Fibroblast of skin of left biceps (primary cell): ENCODE measurements at places on chromosomes 13 and 19.

- DNase-seq: no peak
These were observed 541.0 kb upstream of the PCDH9 start for GRCh38 chr13:67771106-67771505.

DNA sequence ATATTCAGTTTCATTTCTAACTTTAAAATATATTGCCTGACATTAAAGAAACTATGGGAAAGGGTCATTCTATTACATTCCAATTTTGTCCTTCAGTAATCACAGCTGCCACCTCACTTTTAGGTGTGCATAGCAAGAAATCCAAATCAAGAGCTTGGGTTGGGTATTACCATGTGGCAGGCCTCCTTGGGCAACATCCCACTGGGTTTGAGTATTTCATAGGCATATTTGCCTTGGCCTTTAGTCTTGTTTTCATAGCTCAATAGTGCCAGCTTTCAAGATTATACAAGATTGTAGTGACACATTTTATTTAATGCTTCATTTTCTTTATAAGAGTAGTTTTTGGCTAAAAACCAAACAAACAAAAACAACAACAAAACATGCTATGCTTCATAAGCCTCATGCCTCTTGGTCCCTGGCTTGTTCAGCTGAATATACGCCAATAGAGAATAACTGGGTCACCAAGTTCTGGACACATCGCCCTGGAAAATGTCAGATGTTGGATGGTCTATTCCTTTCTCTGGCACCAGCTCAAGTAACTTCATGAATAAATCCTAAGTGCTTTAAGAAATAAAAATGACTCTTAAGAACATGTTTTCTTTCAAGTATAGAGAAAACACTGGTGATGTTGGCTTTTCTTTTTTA lies 167.4 kb upstream of the STARD13 start:
- DNase-seq: no peak

DNA sequence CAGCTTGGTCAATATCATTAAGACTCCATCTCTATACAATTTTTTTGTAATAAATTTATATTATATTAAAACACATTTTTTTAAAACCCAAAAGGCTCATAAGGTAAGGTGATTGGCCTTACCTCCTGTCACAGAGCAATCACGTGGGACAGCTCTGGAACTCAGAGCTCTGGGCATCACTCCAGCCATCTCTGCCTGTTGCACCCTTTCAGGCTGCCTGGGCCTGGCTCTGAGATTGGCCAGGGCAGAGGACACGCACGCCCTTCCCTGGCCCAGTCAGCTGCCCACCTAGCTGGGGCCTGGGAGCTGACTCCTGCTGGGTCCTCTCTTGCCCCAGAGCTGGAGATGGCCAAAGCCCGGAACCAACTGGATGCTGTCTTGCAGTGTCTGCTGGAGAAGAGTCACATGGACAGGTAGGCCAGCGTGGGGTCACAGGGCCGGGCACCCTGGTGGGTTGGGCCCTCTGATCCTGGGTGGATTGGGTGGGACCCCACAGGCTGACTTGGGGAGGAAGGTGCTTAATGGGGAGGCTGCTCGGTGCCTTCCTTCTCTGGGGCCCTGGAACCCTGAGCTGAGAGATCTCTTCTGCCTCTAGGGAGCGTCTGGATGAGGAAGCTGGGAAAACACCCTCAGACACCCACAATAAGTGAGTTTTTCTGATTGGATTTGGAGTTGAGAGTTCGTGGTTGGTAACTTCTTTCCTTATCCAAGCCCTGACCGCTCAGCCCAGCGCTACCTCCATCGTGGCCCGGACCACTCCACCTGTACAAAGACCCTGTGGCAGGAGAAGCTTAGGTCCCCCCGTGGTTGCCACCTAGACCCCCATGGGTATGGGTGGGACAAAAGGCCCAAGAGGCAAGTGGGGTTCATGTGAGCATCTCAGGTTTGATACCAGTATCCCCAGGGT lies 3.7 kb downstream of the LIN37 start:
- no peak for DNase-seq

DNA sequence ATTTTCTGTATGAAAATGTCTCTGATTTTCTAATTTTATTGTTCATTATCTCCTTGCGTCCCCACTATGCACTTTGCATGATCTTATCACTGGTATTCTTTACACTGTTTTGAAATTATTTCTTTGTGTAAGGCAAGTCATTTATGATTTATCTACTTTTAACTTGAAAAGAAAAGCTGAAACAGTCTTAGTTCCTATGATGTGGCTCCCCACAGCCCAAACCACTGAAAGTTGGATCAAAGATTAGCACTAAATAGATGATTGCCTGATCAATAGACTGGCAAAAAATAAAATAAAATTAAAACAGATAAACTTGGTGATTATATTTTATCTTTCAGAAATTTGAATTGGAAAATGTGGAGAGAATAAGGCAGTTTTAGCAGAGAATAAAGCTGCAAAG lies 1101.9 kb downstream of the PCDH9 start:
- no peak for DNase-seq

- DNase-seq: no peak
These were observed 267.1 kb downstream of the KLF5 start for GRCh38 chr13:73325723-73326558.

DNA sequence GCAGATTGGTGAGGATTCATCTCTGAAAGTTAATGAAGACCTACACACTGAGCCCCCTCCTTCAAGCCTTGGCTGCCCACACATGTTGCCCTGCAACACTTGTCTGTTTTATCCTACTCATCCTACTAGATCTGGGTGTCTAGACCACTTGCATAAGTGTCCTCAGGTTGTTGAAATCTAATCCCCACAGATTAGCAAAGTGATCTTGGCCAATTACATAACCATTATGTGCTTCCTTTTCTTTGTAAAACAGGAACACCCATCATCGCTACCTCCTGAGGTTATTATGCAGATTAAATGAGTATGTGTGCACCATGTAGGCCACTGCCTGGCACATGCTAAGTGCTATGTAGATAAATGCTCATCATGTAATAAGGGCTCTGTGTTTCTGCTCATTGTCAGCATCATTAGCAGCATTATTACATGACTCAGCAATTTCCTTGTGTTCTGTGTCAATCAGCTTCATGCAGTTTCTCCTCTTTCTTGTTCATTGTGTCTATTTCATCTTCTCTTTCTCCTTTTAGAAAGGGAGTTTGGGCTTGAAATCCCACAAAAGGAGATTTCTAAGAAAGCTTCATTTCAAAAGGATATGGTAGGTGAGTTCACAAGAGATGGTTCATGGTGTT lies 15.1 kb downstream of the ZNF175 start:
- no peak for DNase-seq

GRCh38 chr13:86601351-86601750 lies 802.1 kb upstream of the SLITRK6 start:
- DNase-seq: no peak

GRCh38 chr19:50601407-50602088 lies 33.3 kb upstream of the LRRC4B start:
- no peak for DNase-seq

DNA sequence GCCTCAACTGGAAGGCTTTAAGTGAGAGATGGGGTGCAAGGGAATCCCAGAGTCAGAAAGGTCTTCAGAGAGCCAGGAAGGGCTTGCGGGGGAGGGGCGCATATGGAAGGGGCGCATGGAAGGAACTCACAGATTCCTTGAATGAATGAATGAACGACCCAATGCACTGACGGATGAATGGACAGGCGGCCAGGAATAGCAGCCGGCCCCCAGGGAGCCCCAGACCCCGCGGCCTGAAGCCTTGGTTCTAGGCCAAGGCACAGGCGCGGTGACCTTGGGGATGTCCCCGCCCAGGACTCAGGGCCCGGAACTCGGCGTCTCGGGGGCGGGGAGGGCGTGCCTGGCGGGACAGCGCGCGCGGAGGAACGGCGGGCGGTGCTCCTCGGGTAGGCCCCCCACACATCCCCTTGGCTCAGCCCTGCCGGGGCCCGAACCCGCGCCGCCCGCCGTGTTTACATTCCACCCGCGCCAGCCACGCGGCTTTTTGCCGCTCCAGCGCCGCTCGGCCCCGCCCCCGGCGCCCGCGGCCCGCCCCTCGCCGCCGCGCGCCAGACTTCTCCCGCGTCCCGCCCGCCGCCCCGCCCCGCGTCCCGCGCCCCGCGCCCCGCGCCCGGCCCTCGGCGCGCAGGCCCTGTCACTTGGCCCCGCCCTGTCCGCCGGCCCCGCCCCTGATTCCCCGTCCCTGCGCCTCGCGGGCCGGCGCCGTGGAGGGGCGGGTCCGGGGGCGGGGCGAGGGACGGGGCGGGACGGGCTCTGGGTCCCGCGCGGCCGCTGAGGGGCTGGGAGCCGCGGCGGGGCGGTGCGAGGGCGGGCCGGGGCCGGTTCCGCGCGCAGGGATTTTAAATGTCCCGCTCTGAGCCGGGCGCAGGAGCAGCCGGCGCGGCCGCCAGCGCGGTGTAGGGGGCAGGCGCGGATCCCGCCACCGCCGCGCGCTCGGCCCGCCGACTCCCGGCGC lies at the start of gene CCNE1:
TSS of gene CCNE1 (plus strand) at position 867 of the 955 bp plus-strand sequence. CDS start 565 bp downstream, outside the sequence.
- peak; percentile 70 for DNase-seq

DNA sequence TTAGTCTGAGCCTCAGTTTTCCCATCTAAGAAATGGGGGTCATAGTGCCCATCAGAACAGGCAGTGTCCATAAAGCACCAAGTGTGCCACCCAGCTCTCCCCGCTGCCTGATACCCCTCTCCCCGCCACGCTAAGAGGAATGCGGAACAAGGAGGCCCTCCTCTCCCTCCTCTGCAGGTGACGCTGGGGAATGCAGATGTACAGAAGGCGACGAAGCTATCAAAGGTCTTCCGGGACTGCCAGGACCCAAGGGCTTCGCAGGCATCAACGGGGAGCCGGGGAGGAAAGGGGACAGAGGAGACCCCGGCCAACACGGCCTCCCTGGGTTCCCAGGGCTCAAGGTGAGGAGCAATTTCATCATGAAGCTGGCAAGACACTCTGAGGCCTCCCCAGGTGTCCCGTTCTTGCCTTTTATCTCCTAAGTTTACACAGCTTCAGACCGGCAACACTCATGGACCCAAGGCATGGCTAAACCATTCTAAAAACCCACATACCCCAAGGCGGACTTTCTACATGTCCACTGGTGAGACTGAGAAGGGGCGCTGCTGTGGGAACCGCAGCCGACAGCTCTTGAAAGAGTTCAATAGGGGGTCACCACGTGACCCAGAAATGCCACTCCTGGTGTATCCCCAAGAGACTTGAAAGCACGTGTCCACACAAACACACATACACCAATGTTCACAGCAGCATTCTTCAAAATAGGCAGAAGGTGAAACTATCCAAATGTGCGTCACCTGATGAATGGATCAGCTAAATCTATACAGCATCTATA lies 102.7 kb downstream of the RAB20 start:
- DNase-seq: no peak

- DNase-seq: no peak
These were observed at the start of gene SCN1B for GRCh38 chr19:35030257-35031071. TSS of gene SCN1B (plus strand) at chr19:35030470. CDS start at chr19:35030821, 351 bp downstream.

- no peak for DNase-seq
These were observed 10.5 kb upstream of the COG3 start for GRCh38 chr13:45454204-45454603.

DNA sequence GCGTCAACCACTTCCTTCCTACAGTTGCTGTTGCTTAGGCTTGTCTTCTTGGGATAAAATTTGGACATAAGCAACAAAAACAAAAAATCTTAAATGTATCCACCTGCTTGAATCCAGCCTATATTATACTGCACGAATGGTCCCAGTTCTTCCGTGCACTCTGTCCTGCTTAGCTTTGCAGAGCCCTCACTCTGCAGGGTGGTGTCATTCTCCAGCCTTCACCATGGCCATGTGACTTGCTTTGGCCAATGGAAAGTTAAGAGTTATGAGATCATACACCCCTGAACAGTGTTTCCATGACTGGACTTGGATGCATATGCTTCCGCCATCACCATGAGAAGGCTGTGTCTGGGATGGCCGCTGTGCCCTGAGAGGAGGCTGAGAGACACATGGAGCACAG lies 27.4 kb upstream of the SACS start:
- no peak for DNase-seq

DNA sequence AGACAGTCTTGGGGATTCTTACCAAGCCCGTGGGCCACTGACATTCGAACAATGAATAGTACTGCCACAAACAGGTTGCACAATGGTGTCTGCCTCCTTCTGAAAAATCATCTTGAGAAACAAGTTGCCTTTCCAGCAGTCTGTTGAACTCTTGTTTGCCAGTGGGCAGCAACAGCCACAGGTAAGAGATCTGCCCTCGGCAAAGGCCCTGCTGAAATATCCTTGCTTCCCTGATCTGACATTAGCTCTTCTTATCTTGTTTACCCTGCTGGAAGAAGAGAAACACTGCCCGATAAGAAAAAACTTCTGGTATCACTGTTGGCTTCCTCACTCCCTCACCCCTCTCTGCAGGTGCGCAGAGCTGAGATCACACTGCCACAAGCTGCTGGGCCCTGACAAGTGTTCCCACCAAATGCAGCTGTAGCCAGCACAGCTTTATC lies 2.0 kb downstream of the DOCK9 start:
- no peak for DNase-seq

DNA sequence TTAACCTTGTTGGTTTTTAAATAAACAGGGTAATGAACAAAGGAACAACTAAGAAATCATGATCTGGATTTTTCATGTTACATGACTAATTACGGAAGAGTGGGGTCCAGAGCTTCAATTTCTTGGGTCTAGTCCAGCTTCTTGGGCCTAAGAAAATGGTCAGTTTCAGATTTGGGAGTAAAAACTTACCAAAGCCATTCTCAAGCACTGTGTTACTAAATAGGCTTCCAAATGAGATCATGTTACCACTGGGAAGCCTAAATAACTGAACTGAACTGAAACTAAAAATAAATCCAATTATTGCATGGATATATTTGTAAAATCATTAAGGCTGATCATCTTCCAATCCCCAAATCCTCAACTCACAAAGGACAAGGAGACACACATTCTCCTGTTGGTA lies 13.9 kb downstream of the TBC1D4 start:
- DNase-seq: no peak

DNA sequence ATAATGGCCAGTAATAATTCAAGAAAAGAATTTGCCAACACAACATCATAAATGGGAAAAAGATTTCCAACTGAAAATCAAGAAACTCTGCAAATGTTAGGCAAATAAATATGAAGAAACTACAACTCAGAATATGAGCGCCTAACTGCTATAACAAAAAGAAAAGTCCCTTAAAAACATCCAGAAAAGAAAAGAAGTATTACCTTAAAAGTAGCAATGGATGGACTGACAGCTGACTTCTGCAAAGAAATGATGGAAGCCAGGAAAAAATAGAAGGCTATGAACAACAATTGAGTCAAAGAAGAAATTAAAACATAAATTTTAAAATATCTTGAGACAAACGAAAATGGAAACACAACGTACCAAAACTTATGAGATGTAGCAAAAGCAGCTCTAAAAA lies 482.3 kb upstream of the ZNF507 start:
- no peak for DNase-seq

GRCh38 chr19:16268676-16269319 lies 55.8 kb upstream of the KLF2 start:
- no peak for DNase-seq
